Suppressor macrophage treated with lipopolysaccharide for 1 hour (primary cell): ENCODE measurements at places on chromosomes 4 and X.

- DNase-seq: peak; percentile 45
Measured at GRCh38 chr4:73744203-73744602, 3.8 kb downstream of the CXCL8 start.

DNA sequence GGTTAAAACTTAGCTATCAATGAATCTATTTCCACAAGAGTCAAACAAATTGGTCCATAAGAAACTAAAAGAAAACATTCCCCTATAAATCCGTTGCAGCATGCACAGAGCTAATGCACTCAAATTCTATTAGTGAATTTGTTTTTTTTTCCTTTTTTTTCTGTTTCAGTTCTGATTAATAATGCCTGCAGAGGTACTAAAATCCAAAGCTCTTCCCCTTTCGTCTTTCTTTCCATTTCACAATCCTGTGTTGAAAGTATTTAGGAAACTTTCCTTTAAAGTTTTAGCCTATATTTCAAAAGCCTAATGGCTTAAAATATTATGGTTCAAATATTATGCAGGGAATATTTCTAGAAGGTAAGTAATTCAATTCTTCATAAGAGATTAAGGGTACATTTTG, 45.9 kb upstream of the VEGFD start:
- peak; percentile 30 for DNase-seq

DNA sequence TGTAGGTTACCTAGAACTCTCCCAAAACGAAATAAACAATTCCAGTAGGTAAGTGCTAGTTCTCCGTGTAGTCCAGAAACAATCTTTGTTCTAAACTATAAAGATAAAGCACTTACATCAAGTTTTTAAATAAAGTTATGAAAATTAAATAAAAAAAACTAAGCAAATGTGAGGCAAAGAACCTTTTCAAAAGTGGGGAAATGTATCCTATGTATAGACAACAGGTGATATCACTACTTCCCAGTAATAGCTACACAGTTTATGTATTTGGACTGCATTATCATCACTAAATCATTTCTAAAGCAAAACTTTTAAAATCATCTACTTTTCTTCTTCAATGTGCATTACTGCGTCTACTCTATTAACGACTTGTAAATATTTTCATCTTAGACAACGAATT, 2.0 kb downstream of the YTHDC1 start:
- DNase-seq: no peak

GRCh38 chr4:1569461-1570151, 114.5 kb downstream of the FAM53A start:
- DNase-seq: no peak

- DNase-seq: no peak
Measured at GRCh38 chr4:182885022-182885737, 32.0 kb downstream of the DCTD start.

GRCh38 chr4:99536271-99536670, 25.4 kb downstream of the C4orf17 start:
- DNase-seq: no peak

DNA sequence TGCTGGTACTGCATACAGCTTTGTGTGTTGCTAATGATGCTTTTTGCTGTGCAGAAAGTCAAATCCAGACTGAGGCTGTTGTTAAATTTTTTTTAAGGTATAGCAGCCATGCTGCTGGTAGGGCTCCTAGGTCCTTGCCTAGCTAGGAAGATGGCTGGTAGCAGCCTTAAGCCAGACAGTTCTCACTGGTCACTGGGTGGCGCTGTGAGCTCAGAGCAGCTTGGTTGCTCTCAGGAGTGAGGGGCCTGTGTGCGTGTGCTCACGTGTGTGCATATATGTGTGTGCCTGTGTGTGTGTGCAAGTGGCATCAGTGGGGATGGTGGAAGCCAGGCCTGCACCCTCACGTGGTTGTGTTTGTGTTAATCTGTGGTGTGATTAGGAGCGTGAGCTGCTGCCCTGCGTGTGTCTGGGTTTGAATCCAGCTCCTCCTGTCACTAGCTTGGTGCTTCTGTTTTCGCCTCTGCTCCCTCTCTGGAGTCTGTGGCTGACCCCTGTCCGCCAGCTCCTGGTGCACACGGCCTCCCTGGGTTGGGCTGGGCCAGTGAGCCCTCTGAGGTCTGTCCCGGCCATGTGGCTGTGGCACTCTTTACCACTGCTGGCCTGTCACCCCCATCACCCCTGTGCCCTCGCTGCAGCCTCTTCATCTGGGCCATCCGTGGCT, 46.1 kb downstream of the SORCS2 start:
- DNase-seq: no peak

DNA sequence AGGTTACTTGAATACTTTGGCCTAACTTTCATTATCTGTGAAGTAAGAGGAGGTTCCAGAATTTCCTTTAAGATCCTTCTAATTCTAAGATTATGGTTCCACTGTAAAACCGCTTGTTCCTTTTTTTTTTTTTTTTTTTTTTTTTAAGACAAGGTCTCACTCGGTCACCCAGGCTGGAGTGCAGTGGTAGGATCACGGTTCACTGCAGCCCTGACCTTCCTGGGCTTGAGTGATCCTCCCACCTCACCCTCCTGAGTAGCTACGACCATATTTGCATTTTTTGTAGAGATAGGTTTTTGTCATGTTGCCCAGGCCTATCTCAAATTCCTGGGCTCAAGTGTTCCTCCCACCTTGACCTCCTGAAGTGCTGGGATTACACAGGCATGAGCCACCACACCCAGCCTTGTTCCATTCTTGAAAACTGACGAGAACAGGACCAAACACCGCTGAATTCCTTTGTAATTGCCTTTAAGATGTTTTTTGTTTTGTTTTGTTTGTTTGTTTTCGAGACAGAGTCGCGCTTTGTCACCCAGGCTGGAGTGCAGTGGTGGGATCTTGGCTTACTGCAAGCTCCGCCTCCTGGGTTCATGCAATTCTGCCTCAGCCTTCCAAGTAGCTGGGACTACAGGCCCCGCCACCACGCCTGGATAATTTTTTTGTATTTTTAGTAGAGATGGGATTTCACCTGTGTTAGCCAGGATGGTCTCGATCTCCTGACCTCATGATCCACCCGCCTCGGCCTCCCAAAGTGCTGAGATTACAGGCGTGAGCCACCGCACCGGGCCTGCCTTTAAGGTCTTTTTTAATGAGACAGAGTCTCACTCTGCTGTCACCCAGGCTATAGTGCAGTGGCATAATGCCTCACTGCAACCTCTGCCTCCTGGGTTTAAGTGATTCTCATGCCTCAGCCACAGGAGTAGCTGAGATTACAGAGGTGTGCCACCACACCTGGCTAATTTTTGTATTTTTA, 6.8 kb downstream of the PDS5A start:
- DNase-seq: peak; percentile 17

DNA sequence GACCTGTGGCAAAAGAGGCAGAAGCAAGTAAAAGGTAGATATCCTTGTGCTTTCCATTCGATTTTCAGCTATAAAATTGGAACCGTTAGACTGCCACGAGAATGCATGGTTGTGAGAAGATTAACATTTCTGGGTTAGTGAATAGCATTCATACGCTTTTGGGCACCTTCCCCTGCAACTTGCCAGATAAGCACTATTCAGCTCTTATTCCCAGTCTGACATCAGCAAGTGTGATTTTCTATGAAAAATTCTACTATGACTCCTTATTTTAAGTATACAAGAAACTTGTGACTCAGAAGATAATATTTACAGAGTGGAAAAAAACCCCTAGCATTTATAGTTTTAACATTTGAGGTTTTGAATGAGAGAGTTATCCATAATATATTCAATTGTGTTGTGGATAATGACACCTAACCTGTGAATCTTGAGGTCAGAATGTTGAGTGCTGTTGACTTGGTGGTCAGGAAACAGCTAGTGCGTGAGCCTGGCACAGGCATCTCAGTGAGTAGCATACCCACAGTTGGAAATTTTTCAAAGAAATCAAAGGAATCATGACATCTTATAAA, 3.9 kb downstream of the FGB start:
- DNase-seq: no peak

DNA sequence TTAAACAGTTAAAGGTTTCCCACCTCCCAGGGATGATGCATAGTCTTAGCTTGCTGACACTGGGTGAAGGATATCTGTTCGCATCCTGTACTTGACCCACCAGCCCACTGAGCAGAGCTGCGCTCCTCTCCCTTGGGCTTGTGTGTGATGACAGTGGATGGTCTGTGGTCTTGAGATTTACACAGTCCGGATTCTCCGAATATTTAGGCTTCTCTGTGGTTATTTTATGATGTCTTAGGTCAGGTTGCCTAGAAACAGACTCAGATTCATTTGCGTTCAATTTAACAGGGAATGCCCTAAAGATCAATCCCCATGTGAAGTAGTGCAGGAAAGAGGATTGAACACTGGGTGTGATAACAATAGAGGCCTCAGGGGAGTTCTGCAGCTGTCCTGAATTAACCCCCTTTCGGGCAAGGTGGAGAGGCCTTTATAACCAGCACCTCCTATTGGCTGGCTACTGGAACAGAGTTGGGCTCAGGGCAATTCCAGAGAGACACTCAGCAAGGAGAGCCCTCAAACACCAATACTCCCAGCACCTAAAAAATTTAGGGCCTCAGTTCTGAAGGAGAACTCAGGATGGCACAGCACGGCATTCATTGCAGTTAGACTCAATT, 653.2 kb upstream of the GALNT7 start:
- no peak for DNase-seq

GRCh38 chr4:142435599-142436235, 410.4 kb downstream of the INPP4B start:
- DNase-seq: no peak

DNA sequence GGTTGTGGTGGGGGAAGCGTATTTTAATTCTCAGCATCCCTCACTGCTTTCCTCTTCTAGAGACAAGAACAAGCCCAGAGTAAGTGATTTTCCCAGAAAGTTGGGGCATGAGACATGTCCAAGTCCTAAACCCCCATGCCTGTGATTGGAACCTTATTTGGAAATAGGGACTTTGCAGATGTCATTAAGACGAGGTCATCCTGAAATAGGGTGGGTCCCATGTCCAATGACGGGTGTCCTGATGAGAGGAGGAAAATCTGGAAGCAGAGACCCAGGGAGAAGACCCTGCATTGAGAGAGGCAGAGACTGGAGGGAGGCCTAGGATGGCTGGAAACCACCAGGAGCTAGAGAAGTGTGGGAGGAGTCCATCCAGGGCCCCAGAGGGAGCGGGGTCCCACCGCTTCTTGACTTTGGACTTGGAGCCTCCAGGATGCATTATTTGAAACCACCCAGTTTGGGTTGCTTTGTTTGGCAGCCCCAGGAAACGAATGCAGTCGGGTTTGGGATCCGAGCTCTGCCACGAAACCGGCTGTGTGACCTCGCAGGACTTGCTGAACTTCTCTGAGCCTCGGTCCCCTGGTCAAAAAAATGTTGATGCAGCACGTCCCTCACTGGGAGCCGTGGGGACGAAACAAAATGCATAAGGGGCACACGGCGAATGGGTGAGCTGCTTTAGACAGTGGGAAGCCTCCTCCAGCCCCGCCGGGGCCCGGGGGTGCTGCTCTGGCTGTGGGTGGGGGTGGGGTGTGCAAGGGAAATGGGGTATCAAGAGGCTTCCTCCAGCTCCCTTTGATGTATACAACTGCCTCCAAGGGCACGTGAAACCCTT, 113.9 kb downstream of the CPZ start:
- DNase-seq: no peak

DNA sequence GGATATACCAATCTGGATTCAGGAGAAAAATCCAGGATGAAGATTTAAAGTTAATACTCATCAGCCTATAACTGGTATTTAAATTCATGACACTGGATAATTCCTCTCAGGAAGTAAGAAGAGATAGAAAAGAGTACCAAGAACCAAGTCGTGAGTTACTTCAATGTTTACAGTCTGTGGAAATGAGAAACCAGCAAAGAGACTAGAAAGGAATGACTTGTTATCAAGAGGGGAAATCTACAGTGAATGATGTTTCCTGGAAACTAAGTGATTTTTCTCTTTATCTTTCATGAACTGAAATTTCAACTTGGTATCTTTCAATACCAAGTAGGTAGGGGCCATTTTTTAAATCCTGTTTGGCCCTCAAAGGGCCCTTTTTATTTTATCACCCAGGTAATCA, 217.9 kb upstream of the AFF2 start:
- DNase-seq: no peak

GRCh38 chrX:44054863-44055601, 81.8 kb upstream of the NDP start:
- DNase-seq: no peak
